ENCODE measurements at places on chromosomes 7 and 10.

- no peak for DNase-seq
These were observed 518.8 kb downstream of the CNTNAP2 start for GRCh38 chr7:146635205-146636032.

- no peak for DNase-seq
These were observed 39.4 kb upstream of the SLC29A3 start for GRCh38 chr10:71279590-71280170.

GRCh38 chr7:820341-820740 lies 11.9 kb upstream of the SUN1 start:
- DNase-seq = no peak

GRCh38 chr7:69953136-69954067 lies 355.1 kb downstream of the AUTS2 start:
- DNase-seq = no peak

DNA sequence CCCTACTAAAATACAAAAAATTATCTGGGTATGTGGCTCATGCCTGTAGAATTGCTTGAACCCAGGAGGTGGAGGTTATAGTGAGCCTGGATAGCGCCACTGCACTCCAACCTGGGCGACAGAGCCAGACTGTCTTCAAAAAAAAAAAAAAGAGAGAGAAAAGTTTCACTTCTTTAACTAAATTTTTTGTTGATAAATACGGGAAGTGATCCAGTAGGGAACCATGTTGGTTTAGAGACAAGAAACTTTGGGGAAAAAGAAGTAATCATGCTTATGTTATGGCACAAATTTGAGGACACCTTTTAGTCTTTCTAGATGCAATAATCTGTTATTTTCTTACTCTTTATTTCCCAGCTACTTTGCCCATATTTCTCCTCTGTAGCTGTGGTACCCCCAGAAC lies 309.7 kb downstream of the TYW1 start:
- no peak for DNase-seq

GRCh38 chr7:121914676-121915279 lies 41.8 kb downstream of the PTPRZ1 start:
- DNase-seq = no peak

GRCh38 chr10:73959484-73960243 lies 38.3 kb upstream of the VCL start:
- no peak for DNase-seq

GRCh38 chr10:52217531-52217930 lies 96.5 kb upstream of the DKK1 start:
- DNase-seq = no peak

DNA sequence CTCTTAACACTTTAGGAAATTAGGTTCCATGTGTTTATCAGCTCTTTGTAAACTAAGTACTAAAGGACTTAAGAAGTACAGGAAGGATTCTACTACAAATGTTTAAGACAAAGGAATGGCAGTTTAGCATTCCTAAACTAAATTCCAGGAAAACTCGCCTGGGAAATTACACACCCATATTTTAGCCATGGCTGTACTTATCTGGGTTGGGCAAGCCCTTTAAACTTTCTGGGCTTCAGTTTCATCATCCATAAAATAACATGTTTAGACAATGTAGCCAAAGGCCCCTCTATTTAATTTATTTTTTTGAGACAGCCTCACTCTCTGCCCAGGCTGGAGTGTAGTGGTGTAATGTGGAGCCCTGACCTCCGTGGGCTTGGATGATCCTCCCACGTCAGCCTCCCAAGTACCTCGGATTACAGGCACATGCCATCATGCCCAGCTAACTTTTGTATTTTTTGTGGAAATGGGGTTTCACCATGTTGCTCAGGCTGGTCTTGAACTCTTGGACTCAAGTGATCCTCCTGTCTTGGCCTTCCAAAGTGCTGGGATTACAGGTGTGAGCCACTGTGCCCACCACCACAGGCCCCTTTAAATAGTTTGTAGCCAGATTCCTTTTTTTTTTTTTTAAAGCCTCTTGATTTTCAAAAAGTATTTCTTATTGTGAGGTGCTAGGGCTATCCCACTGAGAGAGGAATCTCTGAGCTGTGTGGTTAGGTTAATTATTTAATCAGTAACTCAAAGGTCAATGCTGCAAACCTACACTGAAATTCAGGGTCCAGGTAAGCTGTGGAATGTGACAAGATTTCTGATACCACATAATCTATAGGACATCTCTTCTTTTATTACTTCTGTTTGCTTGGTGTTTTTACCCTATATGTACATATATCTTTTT lies 32.1 kb downstream of the TMEM60 start:
- no peak for DNase-seq

GRCh38 chr10:69217119-69217754 lies 2.9 kb upstream of the HKDC1 start:
- no peak for DNase-seq

DNA sequence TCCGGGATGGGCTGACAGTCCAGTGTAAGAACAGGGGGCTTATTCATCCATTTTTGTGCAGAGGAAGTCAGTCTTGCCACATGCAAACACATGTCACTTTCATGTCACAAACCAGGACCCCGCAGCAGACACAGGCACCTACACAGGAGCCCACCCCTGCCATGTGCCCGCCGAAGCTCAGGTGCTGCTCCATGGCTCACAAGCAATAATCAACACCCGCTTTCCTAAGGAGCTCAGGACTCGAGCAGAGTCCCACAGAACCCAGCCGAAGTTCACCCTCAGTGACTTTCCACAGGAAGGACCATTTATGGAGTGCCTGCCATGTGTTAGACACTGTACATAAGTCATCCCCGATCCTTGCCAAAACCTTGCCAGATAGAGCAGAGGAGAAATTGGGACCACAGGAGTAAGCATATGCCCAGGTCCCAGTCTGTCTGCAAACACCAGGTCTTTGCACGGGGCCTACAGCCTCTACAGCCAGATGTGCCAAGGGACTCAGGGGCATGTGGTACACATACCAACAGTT lies 99.4 kb downstream of the EBF3 start:
- no peak for DNase-seq

- no peak for DNase-seq
These were observed 30.2 kb upstream of the CARD11 start for GRCh38 chr7:3073763-3074458.

DNA sequence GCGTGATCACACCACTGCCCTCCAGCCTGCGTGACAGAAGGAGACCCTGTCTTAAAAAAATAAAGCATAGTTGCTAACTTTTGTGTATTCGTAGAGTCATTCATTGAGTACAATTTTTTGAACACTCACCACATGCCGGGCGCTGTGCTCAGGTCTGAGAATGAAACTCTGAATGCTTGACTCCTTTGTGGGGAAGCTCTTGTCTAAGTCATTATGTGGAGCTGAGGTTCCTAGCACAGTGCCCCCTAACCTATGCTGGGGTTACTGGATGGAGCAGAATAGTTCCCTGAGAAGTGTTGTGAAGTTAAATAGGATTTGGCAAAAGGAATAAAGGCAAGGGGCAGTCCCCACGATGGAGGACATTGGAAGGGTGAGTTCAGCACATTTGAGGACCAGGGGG lies 123.3 kb downstream of the CELF2 start:
- DNase-seq = no peak

DNA sequence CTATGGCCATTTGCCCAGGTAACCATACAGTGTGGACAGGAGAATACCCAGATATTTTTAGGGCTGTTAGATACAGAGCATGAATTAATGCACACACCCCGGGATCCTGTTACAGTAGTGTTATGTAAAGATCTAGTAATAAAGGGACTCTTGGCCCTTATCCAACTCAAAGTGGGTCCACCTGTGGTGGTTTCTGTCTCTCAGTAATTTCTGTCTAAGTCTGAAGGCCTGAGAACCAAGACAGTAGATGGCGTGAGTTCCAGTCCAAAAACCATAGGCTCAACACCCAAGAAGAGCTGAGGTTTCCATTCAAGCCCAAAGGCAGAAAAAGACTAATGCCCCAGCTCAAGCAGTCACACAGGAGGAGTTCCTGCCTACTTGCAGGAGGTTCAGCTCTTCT lies 277.7 kb downstream of the ZEB1 start:
- no peak for DNase-seq

GRCh38 chr10:106011250-106011649 lies 1153.3 kb downstream of the SORCS1 start:
- no peak for DNase-seq

- no peak for DNase-seq
These were observed 242.6 kb upstream of the C7orf33 start for GRCh38 chr7:148347981-148348380.

GRCh38 chr7:116500078-116500853 lies 728 bp downstream of the CAV2 start:
- no peak for DNase-seq

- no peak for DNase-seq
These were observed 70.2 kb downstream of the RHOBTB1 start for GRCh38 chr10:60873758-60874157.

- DNase-seq = no peak
These were observed 11.5 kb downstream of the EGFR start for GRCh38 chr7:55030314-55030713.

- DNase-seq = no peak
These were observed 502 bp downstream of the SLC18A3 start for GRCh38 chr10:49610458-49611165.

- no peak for DNase-seq
These were observed 636.7 kb upstream of the SEMA3D start for GRCh38 chr7:85823396-85824080.

DNA sequence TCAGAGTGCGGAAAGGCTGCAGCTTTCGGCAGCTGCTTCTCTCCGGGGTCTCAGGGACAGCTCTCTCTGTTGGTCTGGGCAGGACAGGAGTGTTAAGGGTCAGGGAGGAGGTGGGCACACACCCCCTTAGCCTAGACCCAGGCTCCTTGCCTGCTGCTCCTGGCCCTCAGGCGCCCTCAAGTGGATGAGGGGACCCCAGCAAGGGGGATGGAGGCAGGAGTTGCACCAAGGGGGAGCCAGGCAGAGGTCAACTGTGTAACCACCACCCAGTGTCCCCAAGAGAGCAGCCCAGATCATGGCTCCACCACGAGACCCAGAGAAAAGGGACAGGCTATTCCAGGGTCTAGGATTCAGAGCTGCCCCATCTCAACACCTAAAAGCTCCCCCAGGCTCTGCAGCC lies 26.9 kb downstream of the SPOCK2 start:
- no peak for DNase-seq

DNA sequence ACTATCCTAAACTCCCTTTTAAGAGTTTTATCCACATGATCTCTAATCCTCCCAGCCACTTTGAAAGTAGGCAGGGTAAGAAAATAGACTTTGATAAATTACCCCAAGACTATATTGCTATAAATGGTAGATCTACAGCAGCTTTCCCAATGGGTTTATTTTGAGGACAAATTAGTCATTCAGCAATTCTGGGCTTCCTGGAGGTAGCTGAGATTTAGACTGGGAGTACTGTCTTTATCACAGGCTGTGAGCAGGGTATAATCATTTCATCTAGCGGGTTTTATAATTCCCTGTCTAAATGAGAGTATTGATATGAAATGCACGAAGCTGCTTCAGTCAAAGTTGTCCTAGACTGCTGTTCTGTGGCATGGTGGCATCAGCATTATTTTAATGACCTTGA lies 279.4 kb downstream of the SORCS3 start:
- DNase-seq = no peak

- no peak for DNase-seq
These were observed 85.4 kb downstream of the ICA1 start for GRCh38 chr7:8176370-8177081.

DNA sequence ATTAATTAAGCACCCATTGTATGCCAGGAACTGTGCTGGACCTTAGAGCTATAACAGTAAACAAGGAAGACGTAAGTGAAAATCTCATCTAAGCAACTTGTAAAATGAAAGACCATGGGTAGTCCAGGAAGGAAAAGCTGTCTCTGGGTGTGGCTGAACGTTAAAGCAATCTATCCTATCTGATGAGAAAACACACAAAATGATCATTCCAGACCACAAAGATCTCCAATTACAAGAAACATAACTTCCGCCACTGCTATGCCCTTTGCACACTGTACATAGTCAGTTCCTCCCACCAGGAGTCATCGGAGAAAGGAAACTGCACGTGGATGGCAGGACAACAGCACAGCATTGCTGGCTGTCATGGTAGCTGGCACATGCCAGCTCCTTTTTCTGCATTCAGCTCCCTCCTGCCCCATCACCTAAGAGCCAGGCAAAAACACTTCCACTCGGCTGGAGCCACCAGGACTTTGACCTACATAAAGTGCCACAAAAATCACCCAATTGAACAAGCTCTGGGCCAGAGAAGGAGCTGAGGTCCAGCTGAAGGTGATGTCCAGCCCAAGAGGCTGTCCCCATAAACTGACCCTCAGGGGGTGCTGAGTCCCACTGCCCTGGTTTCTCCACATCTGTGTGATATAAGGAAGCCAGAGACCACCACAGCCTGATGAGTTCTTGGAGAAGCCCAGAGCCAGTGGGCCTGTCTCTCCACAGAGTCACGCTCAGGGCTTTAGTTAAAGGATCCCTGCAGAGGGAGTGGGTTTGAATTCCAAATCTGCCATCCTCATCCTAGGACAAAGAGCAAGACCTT lies 56.4 kb downstream of the STEAP1B start:
- DNase-seq = no peak

GRCh38 chr7:106050746-106051117 lies 61.4 kb downstream of the SYPL1 start:
- DNase-seq = no peak

DNA sequence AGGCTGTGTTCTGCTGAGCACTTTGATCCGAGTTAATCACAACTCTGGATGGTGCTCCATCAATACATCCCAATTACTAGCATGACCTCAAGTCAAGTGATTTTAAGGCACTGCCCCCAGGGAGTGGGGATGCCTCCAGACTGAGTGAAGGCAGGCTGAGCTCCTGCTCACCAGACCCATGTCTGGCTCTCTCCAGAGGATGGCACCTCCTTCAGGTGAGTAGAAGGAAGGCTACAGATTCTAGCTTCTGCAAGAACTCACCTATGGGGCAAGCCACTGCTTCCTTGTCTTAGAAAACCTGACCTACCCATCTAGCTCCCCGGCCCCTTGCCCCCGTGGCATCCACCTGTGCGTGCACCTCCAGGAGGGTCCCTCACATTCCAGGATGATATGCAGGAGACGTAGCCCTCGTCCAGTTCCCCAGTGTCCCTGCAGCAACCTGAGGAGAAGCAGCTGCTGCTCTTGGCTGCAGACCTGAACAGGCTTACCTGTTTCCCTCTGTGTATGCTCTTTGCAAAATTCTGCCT lies 390.3 kb downstream of the GRID1 start:
- DNase-seq = no peak

GRCh38 chr7:144019457-144019856 lies 19.3 kb downstream of the OR6B1 start:
- DNase-seq = no peak
